Thyroid gland (tissue), 4 donors: ENCODE measurements at places on chromosomes 11 and 22. TPM values are rescaled to one million over a fixed set of nuclear protein-coding genes. Genes with fewer than 3 reads are reported as not detected.

The ANKK1 gene
- total RNA-seq, result 0.27 TPM

The CLNS1A gene
- 118 TPM for total RNA-seq

The UBQLN3 gene
- total RNA-seq, result 1.7 TPM

The SCGB1A1 gene
- not detected for total RNA-seq

The ARL2 gene
- total RNA-seq, result 130 TPM

The MS4A2 gene
- 0.33 TPM for total RNA-seq

The TSGA10IP gene
- total RNA-seq, result not detected

The AGBL2 gene
- total RNA-seq, result 1.1 TPM

The CNGA4 gene
- 0.67 TPM for total RNA-seq

The INS gene
- not detected for total RNA-seq

DNA sequence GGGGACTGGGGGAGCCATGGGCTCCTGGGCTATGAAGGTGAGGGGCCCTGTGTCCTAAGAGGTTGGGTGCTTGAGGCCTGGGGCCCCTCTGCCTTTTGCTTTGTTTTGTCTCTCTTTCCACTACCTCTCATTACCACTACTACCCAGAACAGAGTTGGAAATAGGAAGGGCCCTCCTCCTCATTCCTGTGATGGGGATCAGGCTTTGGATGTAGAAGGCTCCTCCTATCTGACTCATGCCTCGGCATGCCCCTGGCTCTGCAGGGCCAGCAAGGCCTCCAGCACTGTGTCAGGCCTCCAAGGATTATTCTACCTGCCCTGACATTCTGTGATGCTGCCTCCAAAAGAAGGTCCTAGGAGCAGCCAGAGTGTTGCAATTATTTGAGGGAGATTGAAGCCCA is 766 bp downstream of the IZUMO1R start:
- no peaks in the 10 kb centered on the region for H3K36me3 ChIP-seq
- H3K4me3 ChIP-seq, result no peak overlapping the region
- no peak for DNase-seq

DNA sequence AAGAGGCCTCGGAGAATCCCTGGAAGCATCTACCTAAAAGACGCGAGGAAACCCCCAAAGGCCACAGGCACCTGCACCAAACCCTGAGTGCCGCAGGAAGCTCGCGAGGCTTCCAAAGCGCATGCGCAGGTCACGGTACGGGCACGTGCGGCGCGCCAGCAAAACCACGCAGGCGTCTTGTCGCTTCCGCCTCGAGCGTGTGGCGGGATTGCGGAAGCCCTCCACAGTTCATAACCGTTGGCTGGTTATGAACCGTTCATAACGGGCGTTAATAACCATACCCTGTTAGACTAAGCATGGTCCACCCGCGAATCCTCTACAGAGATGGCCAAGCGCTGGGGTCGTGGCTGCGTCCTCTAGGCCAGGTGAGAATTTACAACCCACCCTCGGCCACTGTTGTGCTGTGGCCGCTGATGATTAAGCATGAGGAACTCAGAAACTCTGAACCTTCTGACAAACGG is 46.4 kb downstream of the MORC2 start:
- no peaks in the 10 kb centered on the region for H3K27me3 ChIP-seq
- peaks cover 13% of the 10 kb centered on the region for H3K36me3 ChIP-seq
- H3K4me1 ChIP-seq, result no peaks in the 10 kb centered on the region
- no peak overlapping the region for H3K4me3 ChIP-seq
- peak; percentile 47 for DNase-seq

DNA sequence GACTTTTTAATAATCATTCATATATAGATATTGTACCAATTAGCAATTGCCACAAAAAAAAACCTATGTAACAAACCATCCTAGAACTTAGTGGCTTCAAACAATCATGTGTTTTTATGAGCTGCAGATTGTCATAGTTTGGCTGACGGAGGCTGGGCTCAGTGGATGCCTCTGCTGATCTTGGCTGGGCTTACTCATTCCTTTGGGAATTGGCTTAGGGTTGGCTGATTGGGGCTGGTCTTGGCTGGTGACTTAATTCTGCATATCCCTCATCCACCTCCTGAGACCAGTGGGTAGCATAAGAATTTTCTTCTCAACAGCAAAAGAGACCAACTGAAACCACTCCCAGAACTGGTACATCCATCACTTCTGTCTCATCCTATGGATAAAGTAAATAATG is 57.9 kb upstream of the PHF21B start:
- H3K4me3 ChIP-seq, result no peak overlapping the region
- H3K4me1 ChIP-seq, result no peaks in the 10 kb centered on the region
- no peaks in the 10 kb centered on the region for H3K27me3 ChIP-seq
- H3K27ac ChIP-seq, result no peak overlapping the region

DNA sequence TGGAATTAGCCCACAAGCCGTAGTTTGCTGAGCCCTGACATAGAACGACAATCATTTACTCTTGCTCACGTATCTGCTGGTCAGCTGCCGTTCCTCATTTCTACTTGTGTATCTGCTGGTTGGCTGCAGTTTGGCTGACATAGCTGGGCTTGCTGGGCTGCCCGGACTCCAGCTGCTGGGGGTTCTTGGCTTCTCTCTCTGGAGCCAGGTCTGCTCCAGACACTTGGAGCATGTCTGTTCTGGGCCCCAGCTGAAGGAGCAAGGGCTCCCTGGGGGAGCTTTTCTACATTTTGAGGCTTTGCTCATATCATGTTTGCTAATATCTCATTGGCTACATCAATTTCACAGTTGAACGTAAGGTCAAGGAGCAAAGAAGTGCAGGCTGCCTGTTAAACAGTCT is 47.3 kb downstream of the PRDM11 start:
- peak overlapping the region; percentile 77 for H3K27ac ChIP-seq
- peaks cover 7% of the 10 kb centered on the region for H3K4me1 ChIP-seq
- no peaks in the 10 kb centered on the region for H3K27me3 ChIP-seq
- DNase-seq, result peak; percentile 92
- H3K4me3 ChIP-seq, result no peak overlapping the region
- peaks cover 3% of the 10 kb centered on the region for H3K36me3 ChIP-seq

- no peaks in the 10 kb centered on the region for H3K36me3 ChIP-seq
- H3K4me3 ChIP-seq, result no peak overlapping the region
- peaks cover 68% of the 10 kb centered on the region for H3K4me1 ChIP-seq
- no peak for DNase-seq
These were observed 11.9 kb downstream of the HIPK3 start for GRCh38 chr11:33268945-33269540.

DNA sequence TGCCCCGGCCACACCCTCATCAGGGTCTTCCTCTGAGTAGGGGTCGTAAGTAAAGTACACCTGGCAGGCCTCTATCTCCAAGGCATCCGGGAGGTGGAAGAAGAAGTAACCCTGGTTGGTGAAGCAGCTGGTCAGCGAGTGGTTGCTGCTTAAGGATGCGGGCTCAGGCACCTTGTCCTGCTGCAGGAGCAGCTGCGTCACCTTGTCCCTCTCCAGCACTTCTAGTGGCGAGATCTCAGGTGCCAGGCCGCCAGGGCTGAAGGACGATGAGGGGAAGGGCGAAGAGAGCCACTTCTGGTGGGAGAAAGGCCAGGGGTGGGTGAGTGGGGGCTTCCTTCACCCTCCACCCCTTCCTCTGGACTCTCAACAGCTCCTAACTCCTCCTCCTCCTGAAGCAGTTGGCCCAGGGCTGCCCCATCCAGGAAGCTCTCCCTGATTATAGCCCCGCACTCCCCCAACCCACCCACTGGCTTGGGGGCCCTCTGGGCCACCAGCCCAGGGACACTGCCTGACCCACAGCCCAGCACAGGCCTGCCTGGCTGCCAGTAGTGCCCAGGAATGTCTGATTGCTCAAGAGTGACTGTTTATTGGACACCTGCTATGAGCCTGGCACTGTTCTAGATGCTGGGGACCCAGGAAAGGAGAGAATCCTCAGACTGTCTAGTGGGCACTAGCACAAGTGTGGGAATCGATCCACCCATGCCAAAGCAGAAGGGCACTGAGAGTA is 19.2 kb upstream of the TMPRSS6 start:
- H3K27ac ChIP-seq, result no peak overlapping the region
- no peaks in the 10 kb centered on the region for H3K4me1 ChIP-seq
- no peaks in the 10 kb centered on the region for H3K27me3 ChIP-seq
- no peaks in the 10 kb centered on the region for H3K36me3 ChIP-seq
- peak; percentile 6 for DNase-seq

GRCh38 chr11:61966734-61967115 is 709 bp downstream of the FTH1 start:
- DNase-seq, result no peak
- peak overlapping the region; percentile 93 for H3K27ac ChIP-seq
- no peaks in the 10 kb centered on the region for H3K27me3 ChIP-seq
- H3K36me3 ChIP-seq, result peaks cover 23% of the 10 kb centered on the region
- H3K4me3 ChIP-seq, result peak overlapping the region; percentile 98
- peaks cover 66% of the 10 kb centered on the region for H3K4me1 ChIP-seq

GRCh38 chr22:28783786-28784671 is 11.5 kb downstream of the CCDC117 start:
- peaks cover 43% of the 10 kb centered on the region for H3K4me1 ChIP-seq
- peaks cover 16% of the 10 kb centered on the region for H3K36me3 ChIP-seq
- H3K27ac ChIP-seq, result peak overlapping the region; percentile 56
- no peaks in the 10 kb centered on the region for H3K27me3 ChIP-seq

DNA sequence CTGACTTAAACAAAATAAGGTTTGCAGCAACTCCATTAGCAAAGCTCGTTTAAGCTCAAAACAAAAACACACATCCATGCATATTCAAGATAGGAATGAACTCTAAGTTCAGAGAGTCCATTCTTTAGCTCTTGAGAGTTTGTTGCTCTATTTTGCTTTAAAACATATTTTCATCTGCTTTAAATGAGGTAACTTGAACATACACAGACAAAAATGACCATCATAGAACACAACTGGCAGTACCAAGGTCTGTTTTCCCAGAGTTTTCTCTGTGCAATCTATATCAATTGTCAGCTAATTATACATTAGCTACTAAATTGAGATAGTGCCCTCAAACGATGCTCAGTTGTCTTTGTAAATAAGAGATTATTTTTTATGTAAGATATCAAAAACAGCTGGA is 423.2 kb upstream of the ANO3 start:
- no peaks in the 10 kb centered on the region for H3K27me3 ChIP-seq
- no peaks in the 10 kb centered on the region for H3K36me3 ChIP-seq
- no peaks in the 10 kb centered on the region for H3K4me1 ChIP-seq
- H3K4me3 ChIP-seq, result no peak overlapping the region
- no peak for DNase-seq
- no peak overlapping the region for H3K27ac ChIP-seq

DNA sequence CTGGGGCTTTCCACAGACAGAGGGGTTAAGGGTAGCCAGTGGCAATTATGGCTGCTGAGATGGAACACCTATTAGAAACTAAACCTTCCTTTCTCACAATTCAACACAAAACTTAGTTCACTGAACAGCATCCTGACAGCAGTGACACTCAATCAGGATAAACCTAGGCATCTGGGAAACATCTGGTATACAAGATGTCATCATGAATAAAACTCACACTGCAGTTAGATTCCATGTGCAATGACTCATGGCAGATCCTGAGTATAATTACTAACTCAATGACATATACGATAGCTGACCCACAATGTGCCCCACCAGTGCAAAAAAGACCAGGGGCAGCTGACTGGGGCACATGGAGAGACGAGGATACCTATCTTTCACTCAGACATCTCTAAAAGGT is 17.7 kb downstream of the RBFOX2 start:
- no peaks in the 10 kb centered on the region for H3K36me3 ChIP-seq
- no peaks in the 10 kb centered on the region for H3K27me3 ChIP-seq
- peaks cover 26% of the 10 kb centered on the region for H3K4me1 ChIP-seq
- H3K4me3 ChIP-seq, result no peak overlapping the region

- no peaks in the 10 kb centered on the region for H3K27me3 ChIP-seq
- no peak for DNase-seq
- H3K4me3 ChIP-seq, result no peak overlapping the region
- H3K27ac ChIP-seq, result no peak overlapping the region
- H3K36me3 ChIP-seq, result no peaks in the 10 kb centered on the region
- H3K4me1 ChIP-seq, result no peaks in the 10 kb centered on the region
These were observed 2.9 kb downstream of the ZP1 start for GRCh38 chr11:60870276-60870675.

DNA sequence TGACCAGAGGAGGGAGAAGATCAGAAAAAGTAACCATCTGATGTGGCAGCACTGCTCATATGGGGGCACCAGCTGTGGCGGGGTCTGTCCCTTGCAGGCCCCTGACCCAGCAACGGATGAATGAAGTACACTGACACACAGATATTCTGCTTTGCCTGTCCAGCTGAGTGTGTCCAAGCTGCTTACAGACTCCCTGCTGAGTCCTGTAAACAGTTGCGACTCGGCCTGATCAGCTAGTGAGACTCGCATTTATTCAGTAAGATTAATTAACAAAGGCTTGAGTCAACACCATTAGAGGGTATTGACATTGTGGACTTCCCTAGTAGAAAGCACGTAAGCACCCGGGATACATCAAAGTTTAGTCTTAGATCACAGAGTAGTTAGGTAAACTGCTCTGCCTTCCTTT is 15.3 kb upstream of the OR10D3 start:
- no peaks in the 10 kb centered on the region for H3K27me3 ChIP-seq
- H3K4me1 ChIP-seq, result no peaks in the 10 kb centered on the region
- DNase-seq, result no peak
- no peaks in the 10 kb centered on the region for H3K36me3 ChIP-seq

DNA sequence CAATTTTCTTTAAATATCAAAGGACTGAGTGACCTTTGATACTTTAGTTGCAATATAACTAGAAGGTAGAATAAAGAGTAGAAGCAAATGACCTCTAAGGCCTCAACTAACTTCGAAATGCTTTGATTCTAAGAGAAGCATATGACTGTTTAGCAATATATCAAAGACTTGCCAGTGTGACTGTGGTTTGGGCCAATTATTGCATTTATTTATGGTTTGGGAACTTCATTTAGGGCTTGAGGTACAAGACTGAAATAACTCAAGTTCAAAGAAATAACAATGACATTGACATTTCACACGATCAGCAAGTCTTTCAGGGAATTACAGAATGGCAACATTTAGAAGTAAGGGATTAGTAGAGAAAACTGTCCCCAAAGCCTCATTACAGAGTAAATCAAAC is 709.7 kb upstream of the LRRC4C start:
- no peak overlapping the region for H3K4me3 ChIP-seq
- H3K27ac ChIP-seq, result no peak overlapping the region
- no peaks in the 10 kb centered on the region for H3K4me1 ChIP-seq
- H3K27me3 ChIP-seq, result no peaks in the 10 kb centered on the region

GRCh38 chr22:20510811-20511577 is 3.6 kb downstream of the MED15 start:
- no peak for DNase-seq
- H3K27me3 ChIP-seq, result no peaks in the 10 kb centered on the region
- H3K36me3 ChIP-seq, result no peaks in the 10 kb centered on the region

DNA sequence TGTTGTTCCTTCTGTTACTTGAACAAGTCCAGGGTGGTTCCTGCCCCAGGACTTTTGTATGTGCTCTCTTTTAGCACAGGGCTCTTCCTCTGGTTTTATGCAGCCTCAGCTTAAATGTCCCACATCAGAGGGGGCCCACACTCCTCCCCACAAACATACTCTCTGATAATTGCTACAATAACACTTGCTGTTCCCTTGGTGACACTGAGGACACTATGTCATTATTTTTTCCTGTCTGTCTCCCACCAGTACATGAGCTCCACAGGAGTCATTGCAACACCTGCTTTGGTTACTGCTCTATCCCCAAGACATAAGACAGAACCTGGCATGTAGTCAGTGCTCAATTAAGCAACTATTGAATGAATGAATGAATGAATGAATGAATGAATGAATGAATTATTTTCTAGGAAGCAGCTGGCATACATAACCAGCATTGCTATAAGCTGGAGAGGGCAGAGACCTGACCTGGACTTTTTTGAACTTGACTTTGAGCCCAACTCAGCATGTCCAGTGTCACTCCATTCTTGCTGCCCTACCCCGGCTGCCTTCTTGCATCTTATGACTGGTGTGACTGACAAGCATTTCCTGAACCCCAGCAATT is 7.5 kb upstream of the WNT7B start:
- no peaks in the 10 kb centered on the region for H3K27me3 ChIP-seq
- no peak overlapping the region for H3K27ac ChIP-seq
- H3K4me3 ChIP-seq, result no peak overlapping the region
- H3K4me1 ChIP-seq, result no peaks in the 10 kb centered on the region
